Type B pancreatic cell (in vitro differentiated cells): ENCODE measurements at places on chromosomes 11 and 22.
A peak's percentile ranks its signal among the peaks of the same experiment; 100 is the strongest.

DNA sequence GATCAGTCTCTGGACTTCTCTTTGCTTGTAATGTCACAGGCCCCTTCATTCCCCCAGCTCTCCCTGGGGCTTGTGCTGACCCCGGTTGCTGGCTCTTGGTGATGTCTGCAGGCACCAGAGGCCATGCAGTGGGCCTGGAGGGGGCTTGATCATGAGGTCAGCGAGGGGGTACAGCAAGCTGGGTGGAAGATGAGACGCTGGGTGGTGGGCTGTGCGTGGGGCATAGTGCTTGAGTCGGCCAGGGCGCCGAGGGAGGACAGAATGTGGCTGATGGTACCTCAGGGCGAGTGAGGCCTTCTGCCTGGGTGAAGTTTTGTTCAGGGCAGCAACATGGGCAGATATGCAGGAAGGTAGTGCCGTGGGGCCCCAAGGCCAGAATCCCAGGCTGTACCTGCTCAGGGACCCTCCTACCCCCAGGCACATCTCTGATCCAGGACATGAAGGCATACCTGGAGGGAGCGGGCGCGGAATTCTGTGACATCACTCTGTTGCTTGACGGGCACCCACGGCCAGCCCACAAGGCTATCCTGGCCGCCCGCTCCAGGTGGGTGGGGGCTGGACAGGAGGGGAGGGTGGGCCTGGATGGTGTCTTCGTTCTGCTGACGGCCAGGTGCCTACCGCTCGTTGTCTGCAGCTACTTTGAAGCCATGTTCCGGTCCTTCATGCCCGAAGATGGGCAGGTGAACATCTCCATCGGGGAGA is 6.4 kb downstream of the THAP7 start:
- no peak for DNase-seq

GRCh38 chr11:62573006-62573591 is 592 bp downstream of the EEF1G start:
- DNase-seq = no peak

DNA sequence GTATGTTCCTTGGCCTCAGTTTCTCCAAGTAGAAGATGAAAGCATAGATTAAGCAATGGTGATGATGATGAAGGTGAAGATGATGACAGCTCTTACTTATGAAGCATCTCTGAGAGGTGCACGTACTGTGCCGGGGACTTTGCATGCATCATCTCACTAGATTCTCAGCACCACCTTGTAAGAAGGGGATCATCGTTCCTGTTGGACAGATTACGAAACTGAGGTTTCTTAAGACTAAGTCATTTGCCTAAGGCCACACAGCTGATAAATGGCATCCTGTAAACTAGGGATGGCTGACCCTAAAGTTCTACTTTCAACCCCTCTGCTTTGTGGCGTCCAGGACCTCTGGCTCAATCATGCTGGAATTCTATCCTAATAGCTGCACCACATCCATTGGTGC is 8.7 kb downstream of the MS4A15 start:
- no peak for DNase-seq

GRCh38 chr11:119480380-119481020 is 57.5 kb upstream of the THY1 start:
- peak; percentile 57 for DNase-seq

- no peak for DNase-seq
Measured at GRCh38 chr11:95066716-95067038, at the start of gene SRSF8. TSS of gene SRSF8 (plus strand) at chr11:95066919. CDS start at chr11:95067227, 308 bp downstream.

DNA sequence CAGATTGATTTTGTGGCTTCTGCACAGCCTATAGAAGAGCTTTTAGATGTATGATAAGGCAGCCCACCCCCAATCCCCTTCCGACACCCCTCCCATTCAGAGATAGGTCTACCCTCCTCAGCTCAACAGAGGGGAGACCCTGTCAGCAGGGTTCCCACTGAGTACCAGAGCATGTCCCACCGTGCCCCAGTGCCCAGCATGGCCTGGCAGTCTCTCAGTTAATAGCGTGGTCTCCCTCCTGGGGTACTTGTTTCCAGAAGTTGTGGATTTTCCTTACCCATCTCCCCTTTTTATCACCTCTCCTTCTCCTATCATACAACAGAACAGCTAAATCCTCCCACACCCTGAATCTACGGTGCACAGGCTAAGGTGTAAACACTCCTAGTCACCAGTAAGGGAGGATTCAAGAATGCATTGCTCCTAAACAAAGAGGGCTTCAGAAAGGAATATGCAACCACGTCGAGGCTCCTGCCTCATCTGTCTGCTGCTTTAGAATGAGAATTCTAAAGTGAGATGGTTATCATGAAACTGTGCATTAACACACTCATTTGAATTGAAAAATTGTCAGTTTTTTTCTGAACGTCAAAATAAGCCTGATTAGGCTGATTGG is 6.7 kb downstream of the PLAAT2 start:
- DNase-seq = no peak

- no peak for DNase-seq
Measured at GRCh38 chr22:28249402-28249801, 330.3 kb upstream of the PITPNB start.
